ENCODE measurements at places on chromosomes 1 and 21.

DNA sequence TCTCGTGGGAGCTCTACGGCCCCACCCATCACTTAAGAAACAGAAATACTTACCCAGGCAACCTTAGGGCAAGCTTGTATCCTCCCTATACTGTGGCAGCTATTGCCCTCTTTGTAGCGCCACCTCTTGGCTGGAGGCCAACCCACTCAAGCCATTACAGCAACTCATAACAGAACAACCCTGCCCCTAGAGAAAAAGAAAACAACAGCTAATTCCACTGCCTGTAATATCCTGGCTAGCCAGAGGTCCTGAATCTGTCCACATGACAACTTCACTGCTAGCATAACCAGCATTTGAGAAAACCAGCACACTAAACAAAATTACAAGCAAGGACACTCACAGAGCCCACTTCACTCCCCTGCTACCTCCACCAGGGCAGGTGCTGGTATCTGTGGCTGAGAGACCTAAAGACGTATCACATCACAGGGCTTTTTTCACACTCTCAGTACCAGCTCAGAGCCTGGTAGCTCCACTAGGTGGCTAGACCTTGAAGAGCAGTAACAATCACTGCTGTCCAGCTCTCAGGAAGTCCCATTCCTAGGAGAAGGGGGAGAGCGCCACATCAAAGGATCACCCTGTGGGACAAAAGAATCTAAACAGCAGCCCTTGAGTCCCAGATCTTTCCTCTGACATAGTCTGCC, 14.5 kb upstream of the MX1 start:
- DNase-seq = no peak

- no peak for DNase-seq
Measured at GRCh38 chr21:34615487-34615814, 538 bp upstream of the RCAN1 start.

DNA sequence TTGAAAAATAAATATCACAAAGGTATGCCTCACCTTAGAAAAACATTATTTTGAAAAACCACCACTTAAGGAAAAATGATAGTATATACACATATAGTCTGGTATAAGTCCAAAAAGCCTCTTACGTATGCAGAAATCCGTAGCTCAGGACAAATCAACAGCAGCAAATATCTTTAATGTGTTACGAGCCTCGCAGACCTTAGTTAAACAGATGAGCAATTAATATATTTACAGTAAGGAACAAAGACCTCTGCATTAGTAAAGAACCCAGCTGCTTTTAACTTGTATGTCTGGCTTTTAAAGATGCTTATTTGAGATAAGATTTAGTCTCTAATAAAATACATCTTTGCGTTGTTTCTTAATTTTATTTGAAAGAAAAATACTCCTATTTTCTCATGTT, 79.9 kb upstream of the CHRM3 start:
- no peak for DNase-seq

GRCh38 chr21:42799948-42800347, 79.4 kb downstream of the WDR4 start:
- DNase-seq = no peak

DNA sequence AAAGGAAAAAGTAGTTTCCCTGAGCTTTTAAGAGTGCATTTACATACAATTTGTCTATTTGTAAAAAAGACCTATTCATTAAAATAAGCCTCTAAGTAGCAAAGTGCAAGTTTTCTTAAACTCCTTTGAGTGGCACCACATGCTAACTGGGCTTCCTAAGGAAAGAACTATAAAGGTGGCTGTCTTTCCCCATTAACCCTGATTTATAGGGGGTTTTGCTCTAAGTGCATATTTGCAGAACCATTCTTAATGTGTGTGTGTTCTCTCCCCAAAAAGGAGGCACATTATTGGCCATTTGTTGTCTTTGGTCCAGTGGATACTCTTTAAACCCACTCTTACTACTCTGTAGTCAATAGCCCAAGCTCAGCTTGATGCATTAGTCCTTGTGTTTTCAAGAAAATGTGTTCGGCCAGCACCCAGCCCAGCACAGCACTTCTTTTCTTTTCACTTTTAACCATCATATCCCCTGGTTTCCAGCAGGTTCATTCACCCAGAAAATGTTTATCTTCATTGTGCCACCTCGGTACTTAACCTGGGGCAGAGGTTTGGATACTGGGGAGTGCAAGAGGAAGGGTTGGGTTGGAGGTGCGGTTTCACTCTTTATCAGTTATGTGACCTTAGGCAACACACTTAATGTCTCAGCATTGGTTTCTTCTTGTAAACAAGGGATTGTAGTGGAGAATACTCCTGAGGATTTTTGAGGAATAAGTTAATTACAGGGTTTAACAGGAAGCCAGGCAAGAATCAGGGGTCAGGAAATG, 161.9 kb upstream of the UBE2U start:
- DNase-seq = no peak

- no peak for DNase-seq
Measured at GRCh38 chr1:211378844-211379243, 52.2 kb downstream of the TRAF5 start.

DNA sequence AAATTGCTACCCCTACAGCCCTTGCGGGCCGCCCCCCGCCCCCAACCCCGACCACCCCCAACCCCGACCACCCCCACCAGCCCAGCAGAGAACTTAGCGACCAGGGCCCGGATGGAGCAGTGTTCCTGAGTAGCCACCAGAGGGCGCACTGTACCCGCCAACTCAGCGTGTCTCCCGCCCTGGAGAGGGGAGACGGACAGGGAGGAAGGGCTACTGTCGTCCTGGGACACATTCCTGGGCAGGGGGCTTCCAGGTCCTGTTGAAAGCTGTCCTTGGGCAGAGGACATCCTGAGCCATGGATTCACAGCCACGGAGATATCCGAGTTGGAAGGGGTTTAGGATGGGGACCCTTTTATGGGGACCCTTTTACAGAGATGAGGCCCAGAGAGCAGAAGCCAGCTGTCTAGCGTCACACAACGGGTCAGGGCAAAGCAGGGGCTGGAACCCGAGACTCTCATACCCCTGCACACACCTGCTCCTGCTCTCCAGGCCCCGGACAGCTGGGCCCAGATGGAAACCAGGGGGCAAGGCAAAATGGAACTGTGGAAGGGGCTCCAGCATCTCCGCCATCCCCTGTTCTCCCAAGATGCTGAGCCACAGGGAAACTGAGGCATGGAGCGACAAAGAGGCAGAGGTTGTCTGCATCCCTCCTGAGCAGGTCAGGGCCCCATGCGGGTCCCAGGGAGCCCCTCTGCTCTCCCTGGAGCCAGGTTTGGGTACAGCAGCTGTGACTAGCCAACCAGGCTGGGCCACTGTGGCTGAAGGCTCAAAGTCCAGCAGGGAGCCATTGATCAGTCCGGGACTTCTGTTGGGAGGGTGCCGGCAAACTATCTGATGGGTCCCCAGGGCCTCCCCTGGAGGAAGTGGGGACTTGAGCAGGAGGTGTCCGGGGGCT, 25.0 kb upstream of the LAPTM5 start:
- DNase-seq = peak; percentile 47

- no peak for DNase-seq
Measured at GRCh38 chr1:54114001-54114400, 38.8 kb downstream of the CDCP2 start.

DNA sequence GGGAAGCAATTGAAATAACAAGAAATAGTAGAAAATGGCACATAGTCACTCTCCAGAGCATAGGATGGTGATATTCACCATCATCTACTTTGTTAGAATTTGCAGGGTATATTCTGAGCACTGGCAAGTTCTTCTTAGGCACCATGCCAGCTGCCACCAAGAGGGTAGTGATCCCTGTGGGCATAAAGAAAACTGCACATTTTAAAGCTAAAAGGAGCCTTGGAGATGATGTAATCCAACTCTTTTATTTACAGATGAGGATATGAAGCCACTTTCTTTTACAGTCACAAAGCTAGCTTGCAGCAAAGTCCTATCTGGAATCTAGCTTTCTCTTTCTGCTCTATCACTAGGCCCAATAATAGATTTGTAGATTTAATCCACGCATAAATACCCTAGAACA, 69.0 kb downstream of the PTGER3 start:
- no peak for DNase-seq

- no peak for DNase-seq
Measured at GRCh38 chr1:18739897-18740296, 109.3 kb downstream of the PAX7 start.

DNA sequence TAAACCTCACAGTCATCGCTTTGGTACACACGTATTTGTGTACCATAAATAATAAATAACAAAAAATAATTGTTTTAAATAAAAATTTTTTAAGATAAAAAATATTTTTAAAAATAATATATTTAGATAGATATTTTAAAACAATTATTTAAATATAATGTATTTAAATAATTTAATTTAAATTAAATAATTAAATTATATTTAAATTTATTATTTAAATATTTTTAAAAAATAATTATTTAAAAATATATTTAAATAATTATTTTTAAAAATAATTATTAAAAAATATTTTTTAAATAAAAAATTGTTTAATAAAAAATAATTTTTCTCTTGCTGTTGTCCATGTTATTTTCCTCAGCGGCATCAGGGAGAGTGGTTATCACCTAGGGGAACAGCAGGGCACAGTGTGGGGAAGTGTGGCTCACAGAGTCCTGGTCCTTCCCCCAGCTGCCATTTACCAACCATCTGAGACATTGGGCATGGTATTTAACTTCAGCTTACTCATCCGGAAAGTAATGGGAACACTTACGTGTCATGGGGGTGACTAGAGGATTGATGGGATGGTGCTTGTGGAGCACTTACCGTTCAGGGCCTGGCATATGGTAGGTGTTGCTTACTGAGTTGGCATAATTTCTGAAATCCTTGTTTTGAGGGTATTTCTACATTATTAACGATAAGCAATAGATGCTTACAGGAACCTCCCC, 92.9 kb upstream of the TSPAN2 start:
- no peak for DNase-seq

DNA sequence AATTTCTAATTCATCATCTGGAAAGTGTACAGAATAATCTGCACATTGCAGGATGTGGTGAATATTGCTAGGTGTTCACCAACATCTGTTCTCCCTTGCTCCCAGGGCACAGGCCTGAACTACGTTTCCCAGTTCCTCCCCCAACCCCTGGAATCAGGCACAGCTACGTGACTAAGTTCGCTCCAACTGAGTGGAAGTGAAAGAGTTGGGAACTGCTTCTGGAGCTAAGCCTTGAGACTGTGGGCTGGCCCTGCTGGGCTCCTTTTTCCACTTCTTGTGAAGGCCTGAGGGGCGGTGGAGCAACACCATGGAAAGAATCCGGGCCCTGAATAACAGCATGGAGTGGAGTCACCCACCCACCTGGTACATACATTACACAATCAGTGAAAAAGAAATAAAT, 534.6 kb downstream of the SMYD3 start:
- DNase-seq = no peak

DNA sequence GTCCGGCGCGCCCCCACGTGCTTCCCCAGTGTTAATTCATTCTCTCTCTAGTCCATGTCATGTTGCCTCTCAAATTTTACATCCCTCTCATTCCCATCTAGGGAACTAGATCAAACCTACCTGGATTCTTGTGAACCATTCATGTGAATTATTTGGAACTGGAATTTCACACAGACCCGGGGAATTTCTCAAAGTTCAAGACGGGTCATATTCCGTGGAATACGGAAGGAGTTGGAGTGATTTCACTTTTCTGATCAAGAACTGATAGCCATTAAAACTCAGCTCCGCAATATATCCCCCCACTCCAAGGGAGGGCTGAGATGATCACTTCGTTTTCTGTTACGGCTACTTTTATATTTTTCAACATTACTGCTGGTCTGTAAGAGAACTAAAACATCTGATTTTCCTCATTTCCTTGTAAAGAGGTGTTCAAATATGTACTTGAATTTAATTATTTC, 1.0 kb upstream of the ENO1 start:
- no peak for DNase-seq

DNA sequence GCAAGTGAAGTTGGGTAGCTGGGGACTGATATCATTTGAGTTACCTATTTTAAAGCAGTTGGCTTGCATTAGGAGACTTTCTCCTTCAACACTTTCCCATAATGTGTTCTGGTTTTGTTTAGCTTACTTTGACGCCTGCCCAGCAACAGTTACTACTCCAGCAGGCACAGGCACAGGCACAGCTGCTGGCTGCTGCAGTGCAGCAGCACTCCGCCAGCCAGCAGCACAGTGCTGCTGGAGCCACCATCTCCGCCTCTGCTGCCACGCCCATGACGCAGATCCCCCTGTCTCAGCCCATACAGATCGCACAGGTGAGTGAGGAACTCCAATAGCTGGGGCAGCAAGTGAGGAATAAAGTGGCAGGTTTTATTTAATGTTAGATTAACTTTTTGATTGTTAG, 144.3 kb downstream of the CD247 start:
- DNase-seq = no peak

GRCh38 chr1:111733183-111733991, 5.8 kb downstream of the INKA2 start:
- DNase-seq = no peak

- DNase-seq = no peak
Measured at GRCh38 chr1:160099716-160100375, 1.4 kb upstream of the IGSF8 start.

GRCh38 chr1:185825556-185825955, 91.4 kb downstream of the HMCN1 start:
- DNase-seq = no peak

DNA sequence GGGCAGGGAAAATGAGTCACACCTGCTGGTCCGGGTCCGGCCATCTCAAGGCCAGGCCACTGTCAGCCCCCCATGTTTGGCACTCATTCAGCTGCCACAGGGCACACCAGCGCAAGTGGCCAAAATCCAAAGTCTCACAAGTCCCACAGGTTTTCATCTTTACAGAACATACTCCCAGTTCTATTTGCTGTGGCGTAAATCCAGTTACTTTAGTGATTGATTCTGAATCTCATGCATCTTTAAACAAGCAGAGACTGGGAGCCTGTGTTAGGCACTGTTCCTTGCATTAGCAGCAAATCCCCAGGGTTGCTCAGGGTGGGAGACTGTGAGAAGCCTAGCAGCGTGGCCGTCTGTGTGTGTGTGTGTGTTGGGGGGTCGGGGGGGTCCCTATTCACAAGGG, 1.1 kb upstream of the SLC2A5 start:
- DNase-seq = no peak

DNA sequence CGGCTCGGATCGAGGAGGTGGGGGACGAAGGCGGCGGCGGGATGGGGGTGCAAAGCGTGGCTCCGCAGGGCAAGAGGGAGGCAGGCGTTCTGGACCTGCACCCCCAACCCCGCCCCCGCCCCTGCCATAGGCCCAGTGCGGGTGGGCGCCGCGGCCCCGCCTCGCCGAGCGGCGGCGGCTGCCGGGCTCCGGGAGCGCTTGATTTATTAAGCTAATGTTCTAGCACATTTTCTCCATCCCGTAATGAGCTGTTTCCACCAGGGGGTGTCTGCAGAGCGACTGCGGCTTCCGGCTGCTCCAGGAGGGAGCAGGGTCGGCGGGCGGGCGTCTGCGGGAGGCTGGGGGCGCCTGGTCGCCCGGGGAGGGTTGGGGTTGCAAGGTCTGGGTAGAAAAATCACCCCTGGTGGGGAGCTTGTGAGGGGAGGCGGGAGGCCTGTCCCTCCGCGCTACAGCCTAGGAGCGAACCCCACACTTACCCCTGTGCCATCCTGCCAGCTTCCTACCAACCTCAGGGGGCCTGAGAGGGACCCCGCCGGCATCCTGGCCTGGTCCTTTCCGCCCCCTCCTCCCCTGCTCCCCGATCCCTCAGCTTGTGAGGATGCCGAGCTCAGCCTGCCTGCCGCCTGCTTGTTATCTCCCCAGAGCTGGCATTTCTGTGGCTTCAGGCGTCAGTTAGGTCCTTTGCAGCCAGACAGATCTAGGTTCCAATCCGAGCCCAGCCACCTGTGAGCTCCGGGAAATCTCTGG, 48.5 kb upstream of the ACOT11 start:
- DNase-seq = no peak
